Suppressor macrophage treated with lipopolysaccharide for 4 hours (primary cell): ENCODE measurements at places on chromosomes 7 and 10.

- DNase-seq, result no peak
Observed at GRCh38 chr7:104922182-104923009, 91.6 kb upstream of the KMT2E start.

- peak; percentile 67 for DNase-seq
Observed at GRCh38 chr7:322111-322671, 32.2 kb downstream of the FOXL3 start.

- peak; percentile 14 for DNase-seq
Observed at GRCh38 chr10:27258838-27259812, 18.5 kb upstream of the ACBD5 start.

GRCh38 chr7:33590916-33591315 lies 314.4 kb upstream of the BMPER start:
- DNase-seq, result no peak

DNA sequence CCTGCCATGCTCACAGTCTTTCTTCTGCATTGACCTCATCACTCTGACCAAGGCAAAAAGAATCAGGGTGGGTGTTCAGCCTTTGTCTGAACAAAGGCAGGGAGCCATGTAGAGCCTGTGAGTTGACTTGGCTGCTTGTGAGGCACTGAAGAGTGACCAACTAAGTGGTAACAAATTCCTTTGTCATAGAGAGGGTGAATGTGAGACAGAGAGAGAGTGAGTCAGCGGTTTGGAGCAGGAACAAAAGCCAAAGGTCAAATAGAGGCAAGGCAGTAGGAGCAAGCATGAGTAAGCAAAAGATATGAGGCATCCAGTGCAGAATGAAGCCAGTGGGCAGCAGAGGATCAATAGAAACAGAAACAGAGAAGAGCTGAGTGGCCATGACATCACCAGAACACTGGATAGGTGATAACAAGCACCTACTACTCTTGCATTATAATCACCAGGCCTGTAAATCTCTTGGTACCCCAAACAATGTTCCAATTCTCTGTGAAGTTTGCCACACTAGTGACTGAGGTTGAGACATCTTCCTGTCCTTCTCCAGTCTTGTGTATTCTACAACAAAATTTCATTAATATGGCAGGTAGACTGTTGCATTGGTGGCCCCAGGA lies 116.2 kb upstream of the LAMB4 start:
- peak; percentile 61 for DNase-seq

DNA sequence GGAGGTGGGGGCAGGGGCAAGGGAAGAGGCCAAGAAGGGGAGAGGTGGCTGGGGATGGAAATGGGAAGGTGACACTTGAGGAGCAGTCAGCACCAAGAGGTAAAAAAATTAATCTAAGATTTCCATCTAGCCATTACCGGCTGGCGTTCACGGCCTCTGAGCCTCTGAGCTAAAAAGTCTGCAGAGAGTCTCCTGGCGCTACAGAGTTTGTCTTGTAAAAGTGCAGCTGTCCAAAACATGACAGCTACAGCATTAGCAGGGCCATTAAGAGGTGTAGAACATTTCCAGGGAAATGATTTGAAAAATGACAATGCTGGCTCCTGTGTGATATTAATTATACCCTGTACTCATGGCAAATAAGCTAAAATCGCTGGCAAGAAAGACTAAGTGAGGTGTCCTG lies 167.6 kb downstream of the LRMDA start:
- no peak for DNase-seq
